Fibroblast of the aortic adventitia (primary cell): ENCODE measurements at places on chromosomes 2 and 18.

- peak; percentile 100 for DNase-seq
Observed at GRCh38 chr18:68177807-68178702, 536.9 kb downstream of the TMX3 start.

- DNase-seq: no peak
Observed at GRCh38 chr2:147824620-147825019, 20.2 kb upstream of the ACVR2A start.

GRCh38 chr18:2049986-2050385 lies 521.3 kb downstream of the METTL4 start:
- peak; percentile 6 for DNase-seq

- DNase-seq: no peak
Observed at GRCh38 chr2:176924909-176925534, 287.6 kb upstream of the HNRNPA3 start.

GRCh38 chr2:96775160-96775559 lies 14.5 kb downstream of the CNNM4 start:
- no peak for DNase-seq

DNA sequence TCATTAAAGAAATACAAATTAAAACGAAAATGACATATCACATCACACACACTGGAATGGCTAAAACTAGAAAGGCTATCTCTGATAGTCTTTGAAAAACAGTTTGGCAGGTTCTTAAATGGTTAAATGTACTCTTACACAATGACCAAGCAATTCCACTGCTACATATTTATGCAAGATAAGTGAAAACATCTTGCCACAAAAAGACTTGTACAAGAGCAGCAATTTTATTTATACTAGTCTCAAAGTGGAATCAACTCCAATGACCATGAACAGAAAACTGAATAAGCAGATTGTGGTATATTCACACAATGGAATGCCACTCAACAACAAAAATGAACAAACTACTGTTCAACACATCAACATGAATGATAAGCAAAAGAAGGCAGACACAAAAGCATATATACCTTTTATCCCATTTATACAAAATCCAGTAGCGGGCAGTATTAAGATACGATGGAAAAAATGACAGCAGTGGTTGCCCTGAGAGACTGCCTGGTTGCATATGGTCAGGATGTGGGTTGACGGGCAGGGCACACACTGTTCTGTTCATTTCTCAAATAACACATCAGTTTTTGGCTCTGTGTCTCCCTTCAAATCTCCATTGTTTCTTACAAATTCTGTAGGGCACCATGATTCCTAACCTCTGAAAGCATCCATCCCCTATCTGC lies 25.4 kb downstream of the SP100 start:
- DNase-seq: peak; percentile 79

GRCh38 chr2:119630121-119630520 lies 48.9 kb upstream of the TMEM177 start:
- DNase-seq: no peak

GRCh38 chr2:151277067-151277466 lies 12.4 kb downstream of the NMI start:
- DNase-seq: no peak

- DNase-seq: peak; percentile 48
Observed at GRCh38 chr2:196274387-196274809, 103.0 kb upstream of the STK17B start.

GRCh38 chr2:41718705-41719104 lies 329.1 kb upstream of the PKDCC start:
- DNase-seq: no peak

DNA sequence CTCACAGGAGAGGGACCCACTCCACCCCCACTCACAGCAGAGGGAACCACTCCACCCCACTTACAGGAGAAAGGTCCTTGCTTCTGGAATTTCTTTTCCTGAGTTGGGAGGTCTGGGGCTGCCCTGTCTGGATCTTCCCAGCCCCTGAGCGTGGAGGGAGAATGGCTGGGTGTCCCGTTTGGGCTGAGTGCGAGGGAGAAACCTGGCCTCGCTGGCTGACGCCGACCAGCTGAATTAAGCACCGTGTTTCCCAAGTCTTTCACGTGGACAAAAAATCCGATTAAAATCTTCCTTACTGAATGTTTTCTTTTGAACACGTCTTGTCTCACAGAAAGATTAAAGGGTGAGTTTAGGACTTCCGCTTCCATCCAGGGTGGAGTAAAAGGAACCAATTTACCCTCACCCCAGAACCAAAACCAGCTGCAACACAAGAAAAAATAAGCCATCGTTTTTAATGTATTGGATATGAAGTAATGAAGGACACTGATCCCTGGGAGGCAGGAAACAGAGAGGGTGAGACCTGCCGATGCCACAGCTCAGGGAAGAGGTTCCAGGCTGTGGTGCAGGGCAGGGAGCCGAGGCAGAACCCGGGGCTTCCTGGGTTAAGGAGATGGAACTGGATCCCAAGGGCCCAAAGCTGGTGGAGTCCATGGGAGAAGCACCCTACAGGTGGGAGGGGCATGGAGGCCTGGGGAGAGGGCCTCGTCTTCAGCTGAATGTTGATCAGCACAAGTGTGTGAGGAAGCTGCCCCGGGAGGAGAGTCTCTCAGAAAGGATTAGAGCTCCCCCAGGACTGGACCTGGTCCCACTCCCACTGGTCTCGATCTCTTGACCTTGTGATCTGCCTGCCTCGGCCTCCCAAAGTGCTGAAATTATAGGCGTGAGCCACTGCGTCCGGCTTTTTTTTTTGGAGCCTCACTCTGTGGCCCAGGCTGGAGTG lies 60.3 kb downstream of the RTP5 start:
- DNase-seq: no peak

DNA sequence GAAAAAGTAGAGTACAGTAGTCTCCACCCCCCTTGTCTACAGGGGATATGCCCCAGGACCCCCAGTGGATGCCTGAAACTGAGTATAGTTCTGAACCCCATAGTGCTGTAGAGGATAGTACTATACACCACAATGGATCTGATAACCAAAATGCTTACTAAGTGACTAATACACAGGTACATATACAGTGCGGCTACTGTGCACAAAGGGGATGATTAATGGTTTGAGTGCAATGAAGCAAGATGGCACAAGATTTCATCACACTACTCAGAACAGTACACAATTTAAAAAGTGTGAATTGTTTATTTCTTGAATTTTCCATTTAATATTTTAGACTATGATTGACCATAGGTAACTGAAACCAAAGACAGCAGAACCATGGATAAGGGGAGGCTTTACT lies 446.9 kb upstream of the NRP2 start:
- no peak for DNase-seq

DNA sequence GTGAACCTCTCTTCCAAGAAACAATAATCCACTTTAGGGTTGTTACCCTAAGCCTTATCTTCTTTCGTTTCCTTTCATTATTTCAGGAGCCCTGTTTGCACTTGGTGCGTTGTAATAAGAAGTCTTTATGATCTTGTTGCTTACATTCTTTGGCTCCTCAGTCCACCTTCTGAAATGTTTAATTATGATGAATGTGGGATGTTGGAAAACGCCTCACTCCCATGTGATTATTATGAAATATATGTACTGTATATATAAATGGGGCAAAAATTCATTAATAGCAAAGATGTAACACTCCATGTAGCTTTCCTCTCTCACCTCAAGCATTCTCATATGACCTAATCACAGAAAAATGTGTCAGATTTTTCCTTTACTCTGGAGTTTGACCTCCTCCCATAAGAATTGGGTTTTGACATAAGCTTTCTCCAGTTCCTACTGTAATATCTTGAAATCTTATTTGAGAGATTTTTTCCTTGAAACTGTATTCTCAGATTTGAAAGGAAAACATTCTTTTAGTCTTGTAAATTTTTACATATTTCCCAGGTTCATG lies 397.2 kb upstream of the FANCL start:
- peak; percentile 3 for DNase-seq

DNA sequence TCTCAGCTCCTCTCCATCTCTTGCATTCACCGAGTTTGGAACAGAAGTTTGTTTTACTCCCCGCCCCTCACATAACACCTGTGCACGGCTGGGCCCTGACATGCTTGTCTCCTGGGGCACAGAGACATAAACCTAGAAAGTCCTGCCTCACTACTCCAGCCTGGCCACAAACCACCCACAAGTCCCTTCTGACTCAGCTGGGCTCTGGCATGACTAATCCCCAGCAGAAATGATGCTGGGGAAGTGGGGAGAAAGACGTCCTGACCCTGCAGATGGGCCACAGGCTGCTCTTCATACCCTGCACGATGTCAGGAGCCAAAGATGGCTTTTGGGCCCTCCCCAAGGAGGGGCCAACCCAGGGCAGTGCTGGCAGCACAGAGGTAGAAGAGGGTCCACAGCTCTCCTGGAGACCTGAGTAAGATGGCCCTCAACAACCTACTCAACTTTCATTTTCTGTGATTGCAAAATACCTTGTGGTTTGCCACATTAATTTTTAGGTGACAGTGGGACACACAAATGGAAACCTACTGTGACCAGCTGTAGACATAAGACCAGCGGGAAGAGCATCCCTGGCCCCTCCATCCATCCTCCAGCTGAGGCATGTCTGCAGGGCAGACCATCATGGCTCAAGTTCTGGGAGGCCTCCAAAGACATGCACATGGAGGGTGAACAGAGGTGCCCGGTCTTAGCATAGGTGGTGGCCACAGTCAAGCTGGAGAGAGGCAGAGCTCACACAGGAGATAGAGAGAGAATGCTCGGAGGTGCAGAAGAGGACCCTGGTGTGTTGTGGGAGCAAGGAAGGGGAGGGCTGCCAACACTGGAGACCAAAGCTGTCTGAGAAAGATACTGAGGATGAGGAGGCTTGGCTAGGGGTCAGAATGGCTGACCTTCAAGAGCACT lies 40.0 kb downstream of the DNMT3A start:
- DNase-seq: peak; percentile 52

GRCh38 chr2:85930129-85931124 lies 41.6 kb upstream of the ST3GAL5 start:
- DNase-seq: peak; percentile 49

DNA sequence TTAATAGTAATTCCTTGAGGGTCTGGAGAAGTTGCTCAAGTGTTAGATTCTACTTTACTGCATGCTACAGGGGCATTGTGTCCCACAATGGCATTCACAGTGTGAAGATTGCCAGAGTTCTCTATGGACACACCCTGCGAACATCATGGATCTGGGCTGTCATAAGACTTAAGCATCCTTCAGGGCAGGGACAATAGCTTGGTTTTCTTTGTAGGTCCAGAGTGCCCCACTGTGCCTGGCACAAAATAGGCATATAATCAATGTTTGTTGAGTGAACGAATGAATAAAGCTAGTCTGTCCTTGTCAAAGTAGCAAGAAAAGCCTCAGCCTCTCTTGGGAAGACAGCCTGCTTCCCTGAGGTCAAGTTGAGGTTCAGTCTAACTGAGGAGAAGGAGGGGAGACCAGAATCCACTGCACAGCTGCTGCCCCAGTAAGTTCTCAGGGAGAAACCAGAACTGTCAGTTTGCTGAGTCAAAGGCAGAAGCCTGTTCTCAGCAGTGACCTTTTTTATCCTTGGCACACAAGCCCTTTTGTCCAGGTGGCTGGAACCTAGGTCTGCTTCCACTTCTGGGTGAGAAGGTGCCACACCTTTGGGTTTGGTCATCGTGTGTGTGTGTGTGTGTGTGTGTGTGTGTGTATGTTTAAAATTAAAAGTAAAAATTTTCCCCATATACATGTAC lies 15.0 kb downstream of the INPP4A start:
- DNase-seq: no peak

DNA sequence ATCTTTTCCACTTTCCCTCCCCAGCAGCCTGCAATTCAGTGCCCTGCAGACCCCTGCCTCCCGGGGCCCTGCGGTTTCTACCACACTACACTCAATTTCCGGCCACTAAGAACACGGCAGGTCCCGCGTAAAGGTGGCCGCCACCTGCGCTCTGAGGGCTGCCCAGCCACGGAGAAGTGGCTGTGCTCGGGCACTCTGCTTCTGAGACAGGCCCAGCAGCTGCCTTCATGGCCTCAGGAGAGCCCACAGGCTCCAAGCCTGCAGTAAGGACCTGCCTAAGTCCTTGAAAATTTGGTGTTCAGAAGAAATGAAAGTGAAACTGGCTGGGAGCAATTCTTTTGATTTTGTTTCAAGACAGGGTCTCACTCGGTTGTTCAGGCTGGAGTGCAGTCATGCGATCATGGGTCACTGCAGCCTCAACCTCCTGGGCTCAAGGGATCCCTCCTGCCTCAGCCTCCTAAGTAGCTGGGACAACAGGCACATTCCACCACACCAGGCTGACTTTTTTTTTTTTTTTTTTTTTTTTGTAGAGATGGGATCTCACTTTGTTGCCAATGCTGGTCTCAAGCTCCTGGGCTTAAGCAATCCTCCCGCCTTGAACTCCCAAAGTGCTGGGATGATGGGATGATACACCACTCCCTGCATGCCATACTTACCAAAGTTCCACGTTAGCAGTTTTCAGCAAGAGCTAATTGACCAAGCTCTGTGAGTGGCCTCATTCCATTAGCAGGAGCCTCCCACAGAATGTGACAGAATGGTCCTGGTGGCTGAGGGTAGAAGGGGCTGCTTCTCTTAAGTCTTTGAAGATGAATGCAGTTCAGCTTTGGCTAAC lies 14.6 kb upstream of the ALPP start:
- peak; percentile 37 for DNase-seq

DNA sequence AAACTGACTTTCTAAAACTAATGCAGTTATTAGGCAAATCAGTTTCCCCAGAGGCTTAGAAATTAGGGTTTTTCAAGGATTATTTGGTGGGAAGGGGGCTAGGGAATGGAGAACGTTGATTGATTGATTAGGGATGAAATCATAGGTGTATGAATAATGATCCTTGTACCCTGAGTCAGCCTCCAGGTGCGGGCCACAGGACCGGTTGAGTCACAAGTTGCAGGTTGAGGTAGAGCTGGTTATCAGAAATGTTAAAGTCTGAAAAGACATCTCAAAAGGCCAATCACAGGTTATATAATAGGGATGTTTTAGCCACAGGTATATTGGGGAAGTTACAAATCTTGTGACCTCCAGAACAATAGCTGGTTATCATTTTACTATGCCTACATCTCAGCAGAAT lies 341.8 kb upstream of the GULP1 start:
- DNase-seq: no peak

- no peak for DNase-seq
Observed at GRCh38 chr2:134815741-134816140, 22.7 kb upstream of the ACMSD start.

- DNase-seq: peak; percentile 49
Observed at GRCh38 chr18:60466677-60467076, 94.1 kb upstream of the MC4R start.

DNA sequence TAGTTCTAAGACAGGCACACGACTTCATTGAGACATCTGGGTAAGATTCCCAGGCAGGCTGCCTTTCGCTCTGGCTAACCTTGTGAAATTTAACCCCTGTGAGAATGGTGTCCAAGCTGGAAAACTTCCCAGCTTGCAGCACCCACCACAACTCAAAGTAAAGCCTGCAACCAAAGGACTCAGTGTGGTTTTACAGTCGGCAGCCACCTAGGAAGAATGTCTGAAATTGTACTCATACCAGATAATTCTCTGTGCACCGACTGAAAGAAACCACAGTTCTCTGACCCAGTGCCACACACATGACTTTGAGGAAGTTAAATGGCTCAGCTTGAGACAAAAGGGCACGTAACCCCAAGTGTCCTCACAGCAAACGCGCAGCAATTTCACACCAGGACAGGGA lies 125.7 kb downstream of the RBMS1 start:
- DNase-seq: peak; percentile 97
